ENCODE measurements at places on chromosomes 13 and 19.
A peak's percentile ranks its signal among the peaks of the same experiment; 100 is the strongest.

DNA sequence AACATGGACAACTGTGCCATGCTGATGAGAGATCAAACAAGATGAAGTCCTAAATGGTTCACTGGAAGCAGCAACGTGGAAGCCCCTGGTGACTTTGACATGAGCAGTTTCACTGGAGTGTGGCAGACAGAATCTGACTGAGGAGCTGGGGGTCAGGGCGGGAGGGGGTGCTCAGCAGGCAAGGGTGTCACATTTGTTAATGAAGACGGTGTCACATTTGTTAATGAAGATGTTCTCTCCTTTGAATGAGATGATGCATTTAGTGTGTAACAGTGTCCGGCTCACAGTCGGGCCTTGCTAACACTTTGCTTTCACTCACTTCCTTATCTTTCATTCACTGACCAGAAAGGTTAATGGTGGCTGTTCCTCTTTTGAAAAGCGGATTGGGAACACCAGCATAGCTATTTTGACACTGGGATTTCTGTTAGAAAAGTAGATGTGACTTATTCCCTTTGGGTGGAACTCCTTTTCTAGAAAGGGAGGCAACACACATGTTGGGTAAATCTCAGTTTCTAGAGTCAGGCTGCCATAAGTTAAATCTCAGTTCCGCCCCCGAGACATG is 693.7 kb downstream of the UQCRFS1 start:
- no peak for DNase-seq

DNA sequence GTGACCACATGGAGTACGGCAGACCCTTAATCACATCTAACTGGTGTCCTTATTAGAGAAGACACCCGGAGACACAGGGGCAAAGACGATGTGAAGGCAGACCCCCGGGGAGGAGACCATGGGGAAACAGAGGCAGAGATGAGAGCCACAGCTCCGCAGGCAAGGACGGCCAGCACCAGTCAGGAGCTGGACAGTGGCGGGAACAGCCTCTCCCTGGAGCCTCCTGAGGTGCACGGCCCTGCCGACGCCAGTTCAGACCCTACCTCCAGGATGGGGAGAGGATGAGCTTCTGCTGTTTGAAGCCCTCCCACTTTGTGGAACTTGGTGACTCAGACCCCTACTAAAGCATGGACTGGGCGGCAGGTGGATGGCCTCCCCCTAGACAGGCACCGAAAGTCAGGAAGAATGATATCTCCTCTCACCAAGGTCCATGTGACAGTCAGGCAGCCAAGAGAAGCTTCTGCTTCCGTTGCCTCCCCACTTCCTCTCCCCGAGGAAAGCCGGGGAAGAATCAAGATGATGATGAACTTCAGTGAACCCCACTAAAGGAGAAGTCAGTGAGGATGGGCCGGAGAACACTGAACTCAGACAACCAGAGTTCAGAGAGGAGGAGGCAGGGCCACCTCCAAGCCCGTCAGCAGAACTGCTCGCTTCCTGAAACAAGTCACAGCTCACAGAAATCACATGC is 25.4 kb downstream of the RAB20 start:
- no peak for DNase-seq

DNA sequence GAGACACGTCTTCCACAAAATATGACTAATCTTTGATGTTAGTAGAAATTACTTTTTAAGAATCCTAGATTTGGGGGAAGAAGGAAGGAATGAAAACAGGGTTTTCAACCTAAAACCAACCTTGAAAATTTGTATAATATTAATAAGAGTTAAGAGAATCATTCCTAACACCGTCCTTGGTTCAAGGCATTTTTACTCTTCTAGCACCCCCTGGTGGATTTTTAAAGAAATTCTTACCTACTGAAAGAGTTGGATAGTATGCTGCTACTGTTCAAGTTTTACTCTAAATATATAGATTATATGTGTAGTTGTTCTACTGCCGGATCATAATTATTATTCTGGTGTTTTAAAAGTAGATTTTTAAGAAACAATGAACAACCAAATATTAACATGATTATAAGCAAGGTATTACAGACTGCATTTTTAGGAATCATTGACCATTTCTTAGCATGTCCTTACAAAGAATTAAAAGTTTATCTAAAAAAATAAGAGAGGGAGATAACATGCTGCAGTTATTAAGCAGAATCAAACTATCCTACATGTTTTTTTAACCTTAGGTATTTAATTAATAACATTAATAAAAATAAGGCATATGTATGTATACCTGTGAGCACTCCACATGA is 7.4 kb upstream of the SLITRK6 start:
- peak; percentile 17 for DNase-seq

GRCh38 chr13:59103004-59103768 is 1060.5 kb downstream of the DIAPH3 start:
- DNase-seq = peak; percentile 43

DNA sequence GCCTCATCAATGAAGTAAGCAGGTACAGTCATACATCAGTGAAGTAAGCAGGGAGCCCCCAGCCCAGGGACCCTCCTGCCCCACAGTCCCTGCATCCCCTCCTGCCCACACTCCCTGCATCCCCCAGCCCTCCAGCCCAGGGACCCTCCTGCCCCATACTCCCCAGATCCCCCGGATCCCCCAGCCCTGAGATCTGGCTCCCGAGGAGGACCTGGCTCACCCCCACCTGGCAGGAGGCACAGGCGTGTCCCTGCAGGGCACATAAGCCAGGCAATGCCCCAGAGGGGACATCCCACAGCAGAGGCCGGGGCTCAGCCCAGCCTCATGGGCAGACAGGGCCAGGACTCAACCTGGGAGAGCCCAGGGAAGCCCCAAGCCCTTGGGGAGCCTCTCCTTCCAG is 53.6 kb upstream of the TPM4 start:
- DNase-seq = no peak

DNA sequence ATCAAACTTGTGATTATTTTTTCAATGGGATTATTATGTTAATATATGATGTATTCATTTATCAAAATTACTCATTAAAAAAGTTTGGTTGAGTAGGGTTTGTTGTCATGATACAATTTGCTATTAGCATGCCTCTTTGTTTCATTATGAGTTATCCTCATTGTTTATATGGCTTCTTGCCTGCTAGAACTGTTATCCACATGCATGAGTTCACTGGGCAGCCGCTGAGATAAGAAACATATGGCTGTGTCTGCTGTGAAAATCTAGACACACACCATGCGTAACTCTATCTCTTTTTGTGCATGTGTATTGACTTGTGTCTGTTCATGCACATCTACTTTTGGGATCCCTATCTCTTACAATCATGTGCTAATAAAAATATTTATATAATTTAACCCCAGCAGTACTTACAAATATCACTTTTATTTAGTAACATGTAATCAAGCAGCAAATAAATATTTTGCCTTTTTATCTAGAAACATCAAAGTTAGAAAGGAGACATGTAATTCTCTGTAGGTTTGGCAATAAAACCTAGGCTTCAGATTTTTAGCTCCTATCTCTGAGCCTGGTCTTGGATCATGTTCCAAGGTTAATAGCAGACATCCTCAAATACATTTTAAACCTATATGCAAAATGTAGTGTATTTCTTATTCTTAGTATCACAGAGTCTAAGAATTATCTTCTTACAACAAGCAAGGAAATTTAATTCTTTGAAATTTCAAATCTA is 11.2 kb upstream of the KLF12 start:
- peak; percentile 70 for DNase-seq

DNA sequence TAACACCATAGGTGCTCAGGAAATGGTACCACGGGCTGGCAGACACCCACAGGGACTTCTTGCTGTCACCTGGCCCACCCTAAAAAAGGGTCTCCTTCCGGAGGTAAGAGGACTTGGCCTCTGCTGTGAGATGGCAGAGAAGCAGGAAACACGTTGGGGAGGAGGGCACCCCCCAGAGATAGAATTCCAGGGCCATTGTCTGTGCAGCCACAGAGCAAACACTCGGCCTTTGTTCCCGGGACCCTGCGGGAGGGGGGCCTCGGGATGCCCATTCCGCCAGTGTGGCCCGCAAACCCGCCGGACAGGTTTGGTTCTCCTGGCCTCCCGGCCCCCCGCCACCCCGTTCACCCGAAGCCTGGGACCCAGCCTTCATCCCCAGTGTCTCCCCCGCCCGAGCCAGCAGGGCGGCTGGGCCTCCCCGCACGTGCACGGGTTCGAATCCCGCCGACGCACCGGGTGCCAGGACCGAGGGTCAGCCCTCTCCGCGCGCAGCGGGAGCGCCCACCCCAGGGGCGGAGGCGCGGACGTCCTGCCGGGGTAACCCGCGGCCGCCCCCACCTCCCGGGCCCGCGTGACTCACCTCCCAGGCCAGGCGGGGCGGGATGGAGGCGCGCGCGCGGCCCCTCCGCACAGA is 714 bp downstream of the PLPP2 start:
- peak; percentile 68 for DNase-seq

- no peak for DNase-seq
These were observed 24.5 kb downstream of the ATP4B start for GRCh38 chr13:113633485-113633873.

- no peak for DNase-seq
These were observed 63.7 kb downstream of the KL start for GRCh38 chr13:33079960-33080359.

GRCh38 chr13:75416327-75417011 is 65.5 kb downstream of the TBC1D4 start:
- no peak for DNase-seq

DNA sequence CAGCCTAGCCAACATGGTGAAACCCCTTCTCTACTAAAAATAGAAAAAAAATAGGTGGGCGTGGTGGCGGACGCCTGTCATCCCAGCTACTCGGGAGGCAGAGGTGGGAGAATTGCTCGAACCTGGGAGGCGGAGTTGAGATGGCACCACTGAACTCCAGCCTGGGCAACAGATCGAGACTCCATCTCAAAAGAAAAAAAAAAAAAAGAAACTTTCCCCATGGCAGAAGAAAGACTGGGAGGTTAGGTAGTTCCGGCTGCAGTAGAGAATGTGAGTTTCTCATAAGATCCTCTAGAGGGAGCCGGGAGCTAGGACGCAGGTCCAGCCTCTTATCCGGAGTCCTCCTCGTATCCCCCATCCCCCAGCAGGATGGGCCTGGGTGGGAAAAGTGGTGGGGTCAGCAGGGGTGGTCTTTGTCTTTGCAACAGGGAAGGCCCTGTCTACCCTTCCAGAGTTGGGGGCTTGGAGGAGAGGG is 13.2 kb upstream of the CREB3L3 start:
- peak; percentile 86 for DNase-seq

- DNase-seq = no peak
These were observed 194.7 kb downstream of the LMO7 start for GRCh38 chr13:75830842-75831241.

GRCh38 chr19:40266912-40267600 is 18.1 kb downstream of the AKT2 start:
- DNase-seq = no peak

DNA sequence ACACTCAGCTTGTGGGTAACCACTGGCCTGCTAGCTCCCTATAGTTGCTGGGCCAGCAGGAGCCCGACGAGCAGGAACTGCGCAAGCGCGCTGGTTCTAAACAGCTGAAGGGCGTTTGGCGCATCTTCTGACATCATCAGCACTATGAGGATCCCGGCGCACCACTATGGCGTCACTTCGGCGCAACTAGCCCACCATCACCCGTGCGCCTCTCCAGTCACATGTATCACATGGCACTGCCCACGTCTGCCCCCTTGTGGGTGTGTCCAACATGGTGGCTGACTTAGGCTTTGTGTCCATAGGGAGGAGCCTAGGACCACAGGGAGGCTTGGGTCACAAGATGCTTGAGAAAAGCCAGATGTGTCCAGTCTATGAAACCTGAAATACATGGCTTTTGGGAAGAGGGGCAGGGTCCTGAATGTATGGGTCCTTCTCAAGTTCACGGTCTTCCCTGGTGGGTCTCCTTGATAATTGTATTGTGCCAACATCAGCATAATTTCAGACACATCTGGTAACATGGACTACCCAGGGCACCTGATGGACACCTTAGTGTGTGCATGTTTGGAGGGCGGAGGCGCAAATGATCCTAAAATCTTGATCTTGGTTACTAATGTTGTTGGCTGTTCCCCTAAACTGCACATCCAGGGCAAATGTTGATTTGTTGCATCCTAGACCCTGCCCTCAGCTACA is 18.0 kb downstream of the KLK4 start:
- DNase-seq = peak; percentile 66

GRCh38 chr19:2582984-2583956 is 107.3 kb downstream of the GADD45B start:
- no peak for DNase-seq

GRCh38 chr13:103556681-103557080 is 490.5 kb upstream of the SLC10A2 start:
- no peak for DNase-seq

GRCh38 chr13:95834134-95834765 is 157.3 kb downstream of the DNAJC3 start:
- peak; percentile 69 for DNase-seq

DNA sequence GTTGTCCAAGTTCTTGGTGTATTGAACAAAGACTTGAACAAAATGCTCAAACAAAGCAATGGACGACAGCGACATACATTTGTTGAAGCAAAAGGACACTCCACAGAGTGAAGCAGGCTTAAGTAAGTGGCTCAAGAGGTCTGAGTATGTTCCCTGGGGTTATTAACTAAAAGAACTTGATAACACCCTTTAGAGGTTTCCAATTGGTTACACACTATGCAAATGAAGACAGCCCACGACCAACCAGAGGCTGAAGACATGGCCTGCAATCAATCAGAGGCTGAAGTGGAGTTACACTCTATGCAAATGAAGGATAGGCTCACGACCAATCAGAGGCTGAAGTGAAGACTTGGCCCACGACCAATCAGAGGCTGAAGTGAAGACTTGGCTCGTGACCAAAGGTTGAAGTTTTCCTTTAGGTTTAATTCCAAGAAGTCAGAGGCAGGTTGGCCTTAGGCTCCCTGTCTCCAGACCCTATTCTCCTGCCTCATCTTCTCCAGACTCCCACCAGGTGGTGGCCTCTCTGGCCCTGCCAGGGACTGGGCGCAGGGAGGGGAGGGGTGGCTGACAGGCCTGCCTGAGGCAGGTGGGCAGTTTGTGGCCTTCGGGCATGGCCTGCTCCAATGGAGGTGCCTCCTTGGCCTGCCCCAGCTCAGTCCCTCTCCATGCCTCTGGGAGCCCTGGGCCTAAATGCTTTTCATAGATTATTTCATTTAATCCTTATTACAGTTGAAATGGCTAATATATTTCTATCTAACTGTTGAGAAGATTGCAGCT is 38.1 kb downstream of the CCDC169 start:
- no peak for DNase-seq

- DNase-seq = no peak
These were observed 106.7 kb downstream of the KDM4B start for GRCh38 chr19:5075597-5075996.

GRCh38 chr13:95455782-95456181 is 96.7 kb upstream of the CLDN10 start:
- DNase-seq = no peak

DNA sequence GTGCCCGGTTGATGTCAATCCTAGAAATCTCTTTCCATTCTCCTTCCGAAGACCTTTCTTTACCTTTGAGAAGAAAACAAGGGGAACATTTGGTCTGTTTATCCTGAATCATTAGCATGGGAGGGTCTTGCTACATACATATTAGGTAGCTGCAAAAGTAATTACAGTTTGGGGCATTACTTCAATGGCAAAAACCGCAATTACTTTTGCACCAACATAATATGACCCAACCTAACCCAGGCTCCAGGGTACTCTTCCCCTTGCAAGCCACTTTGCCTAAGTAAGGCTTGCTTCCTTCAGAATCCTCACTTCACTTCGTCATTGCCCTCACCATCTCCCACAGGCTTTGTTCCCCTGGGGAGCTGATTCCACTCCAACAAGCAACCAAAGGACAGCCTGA is 662.7 kb downstream of the DIAPH3 start:
- no peak for DNase-seq
